Fibroblast of mammary gland (primary cell): ENCODE measurements at places on chromosomes 1 and 21.
A peak's percentile ranks its signal among the peaks of the same experiment; 100 is the strongest.

- no peak for DNase-seq
Measured at GRCh38 chr1:232114985-232115384, 488.4 kb downstream of the DISC1 start.

DNA sequence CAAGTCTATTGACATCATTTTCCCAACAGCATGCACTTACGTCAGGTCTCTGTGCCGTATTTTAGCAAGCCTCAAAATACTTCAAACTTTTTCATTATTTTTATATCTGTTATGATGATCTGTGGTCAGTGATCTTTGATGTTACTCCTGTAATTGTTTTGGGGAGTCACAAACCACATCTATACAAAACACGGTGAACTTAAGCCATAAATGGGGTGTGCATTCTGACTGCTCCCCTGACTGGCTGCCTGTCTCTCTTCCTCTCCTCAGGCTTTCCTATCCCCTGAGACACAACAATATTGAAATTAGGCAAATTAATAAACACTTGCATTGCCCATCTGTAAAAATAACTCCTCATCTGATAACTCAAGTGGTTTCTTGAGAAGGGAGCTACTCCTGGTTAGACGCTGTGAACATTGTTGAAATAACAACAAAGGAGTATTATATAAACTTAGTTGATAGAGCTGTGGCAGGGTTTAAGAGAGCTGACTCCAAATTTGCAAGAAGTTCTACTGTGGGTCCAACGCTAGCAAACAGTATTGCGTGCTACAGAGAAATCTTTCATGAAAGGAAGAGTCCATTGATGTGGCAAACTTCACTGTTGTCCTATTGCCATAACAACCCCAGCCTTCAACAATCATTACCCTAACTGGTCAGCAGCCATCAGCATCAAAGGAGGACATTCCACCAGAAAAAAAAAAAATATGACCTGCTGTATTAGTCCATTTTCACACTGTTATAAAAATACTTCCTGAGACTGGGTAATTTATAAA is 105.8 kb upstream of the DSCAM start:
- DNase-seq, result no peak

GRCh38 chr21:46098303-46099141 is 610 bp downstream of the COL6A2 start:
- peak; percentile 27 for DNase-seq

DNA sequence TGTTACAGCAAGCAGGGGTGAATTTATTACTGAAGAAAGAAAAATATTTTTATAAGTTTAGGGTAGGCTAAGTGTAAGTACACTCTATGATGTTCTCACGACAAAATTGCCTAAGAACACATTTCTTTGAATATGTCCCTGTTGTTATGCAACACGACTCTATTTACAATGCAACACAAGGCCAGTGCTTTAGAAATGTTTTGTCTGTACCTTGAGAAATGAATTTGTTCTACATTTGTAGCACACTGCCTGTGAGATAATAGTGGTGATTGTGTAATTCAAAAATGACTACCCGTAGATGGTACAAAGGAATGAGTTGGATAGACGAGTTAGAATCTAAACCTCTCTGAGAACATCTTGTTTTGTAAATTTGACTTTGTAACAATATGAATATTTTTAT is 63.7 kb upstream of the IGSF5 start:
- DNase-seq, result peak; percentile 49

DNA sequence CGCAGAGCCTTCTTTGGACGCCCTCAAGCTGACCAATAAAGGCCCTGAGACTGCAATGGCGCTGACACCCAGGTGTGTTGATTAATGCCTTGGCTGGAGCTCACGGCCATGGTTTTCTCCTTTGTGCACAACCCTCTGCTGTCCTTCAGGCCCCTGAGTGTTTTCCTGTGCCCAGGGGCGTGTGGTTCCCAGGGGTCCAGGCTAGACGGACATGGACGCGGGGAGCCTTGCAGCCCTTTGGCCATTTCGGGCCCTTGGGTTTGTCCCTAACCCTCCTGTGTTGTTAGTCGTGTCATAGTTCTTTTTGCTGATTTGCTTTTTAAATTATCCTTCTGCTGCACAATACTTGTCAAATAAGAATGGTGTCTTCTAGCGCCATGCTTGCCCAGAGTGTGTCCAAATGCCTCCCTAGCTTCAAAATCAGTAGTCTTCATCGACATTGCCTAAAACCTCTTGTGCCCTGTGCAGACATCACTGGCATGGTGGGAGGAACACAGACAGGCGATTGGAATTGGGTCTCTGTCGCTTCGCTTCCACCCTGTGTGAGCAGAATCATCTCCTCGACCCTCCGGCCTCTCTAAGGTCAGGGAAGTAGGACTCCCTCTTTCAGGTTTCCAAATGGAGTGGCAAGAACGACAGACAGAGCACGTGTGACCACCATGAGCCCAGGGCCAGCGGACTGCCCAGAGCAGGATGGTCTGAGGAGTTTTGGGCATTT is 1.9 kb downstream of the KRTAP10-4 start:
- DNase-seq, result no peak

- peak; percentile 45 for DNase-seq
Measured at GRCh38 chr1:23184212-23184934, 15.7 kb upstream of the LUZP1 start.

GRCh38 chr1:15420853-15421465 is 11.3 kb downstream of the EFHD2 start:
- no peak for DNase-seq

DNA sequence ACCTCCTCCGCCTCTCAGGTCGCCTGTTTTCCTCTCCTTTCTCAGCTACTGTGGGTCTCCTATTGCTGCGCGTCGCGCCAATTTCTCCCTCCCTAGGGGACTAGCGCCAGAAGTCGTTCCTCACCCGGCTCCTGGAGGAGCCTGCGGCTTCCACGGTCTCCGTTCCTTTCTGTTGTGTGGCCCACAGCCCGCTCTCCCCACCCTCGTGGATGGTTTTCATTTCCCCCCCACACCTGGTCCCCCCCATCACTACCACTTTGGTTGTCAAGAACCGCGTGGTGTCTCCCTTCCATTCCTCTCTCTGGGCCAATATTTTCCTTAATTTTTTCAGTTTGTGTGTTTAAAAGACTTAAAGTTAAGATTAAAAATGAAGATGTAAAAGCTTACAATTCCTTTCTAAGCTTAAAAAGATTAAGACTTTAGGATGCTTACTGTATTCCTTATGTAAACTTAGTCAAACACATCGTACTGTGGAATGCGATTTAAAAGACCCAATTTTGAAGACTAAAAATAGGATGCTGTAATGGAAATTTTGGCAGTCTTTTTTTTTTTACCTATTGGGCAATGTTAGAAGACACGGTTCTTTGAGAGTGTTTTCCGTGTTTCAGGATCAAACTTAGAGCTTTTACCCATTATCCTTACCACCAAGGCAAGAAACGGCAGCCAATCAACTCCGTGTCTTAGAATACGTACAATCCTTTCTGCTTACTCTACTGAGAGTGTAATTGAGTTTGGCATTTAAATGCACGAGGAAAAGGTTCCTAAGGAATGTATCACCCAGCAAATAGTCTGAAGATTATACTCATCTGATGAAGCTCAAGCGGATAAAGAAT is 773 bp downstream of the CNST start:
- peak; percentile 81 for DNase-seq

DNA sequence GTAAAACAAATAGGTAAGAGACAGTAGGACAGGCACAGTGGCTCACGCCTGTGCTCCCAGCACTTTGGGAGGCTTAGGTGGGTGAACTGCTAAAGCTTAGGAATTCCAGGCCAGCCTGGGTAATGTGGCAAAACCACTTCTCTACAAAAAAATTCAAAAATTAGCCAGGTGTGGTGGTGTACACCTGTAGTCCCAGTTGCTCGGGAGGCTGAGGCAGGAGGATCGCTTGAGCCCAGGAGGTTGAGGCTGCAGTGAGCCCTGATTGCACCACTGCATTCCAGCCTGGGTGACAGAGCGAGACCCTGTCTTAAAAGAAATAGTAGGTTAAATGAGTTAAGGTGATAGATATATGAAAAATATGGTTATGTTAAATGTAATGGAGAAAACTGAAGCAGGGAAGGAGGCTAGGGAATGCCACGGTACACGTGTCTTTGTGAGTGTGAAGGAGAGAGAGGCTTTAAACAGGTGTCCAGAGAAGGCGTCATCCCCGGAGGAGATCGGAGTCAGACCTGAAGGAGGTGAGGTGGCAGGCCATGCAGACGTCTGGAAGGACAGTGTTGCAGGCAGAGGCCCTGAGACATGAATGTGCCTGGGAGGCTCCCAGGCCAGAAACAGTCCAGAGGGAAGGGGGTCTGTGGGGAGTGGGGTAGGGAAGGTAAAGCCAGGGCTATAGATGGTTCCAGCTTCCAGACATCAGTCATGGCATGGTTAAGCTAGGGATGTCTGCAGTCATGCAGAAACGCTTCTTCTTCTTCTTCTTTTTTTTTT is 7.2 kb upstream of the RIPPLY3 start:
- DNase-seq, result no peak

DNA sequence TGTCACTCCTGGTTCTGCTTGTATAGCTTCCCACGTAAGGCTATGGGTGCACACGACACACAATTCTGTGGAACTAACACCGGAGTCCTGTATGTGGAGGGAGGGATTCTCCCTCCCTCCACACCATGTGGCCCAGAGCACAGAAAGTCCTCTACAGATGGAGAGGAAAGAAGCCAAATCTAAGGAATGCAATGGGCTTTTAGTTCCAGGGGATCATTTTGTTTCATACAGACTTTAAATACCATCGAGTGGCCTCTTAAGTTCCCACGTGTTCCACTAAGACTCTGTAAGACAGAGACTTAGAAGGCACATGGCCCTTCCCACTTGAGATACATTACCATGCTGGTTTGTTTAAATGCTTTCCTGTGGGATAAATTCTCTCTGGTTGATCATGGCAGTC is 156.0 kb downstream of the TGFB2 start:
- no peak for DNase-seq

DNA sequence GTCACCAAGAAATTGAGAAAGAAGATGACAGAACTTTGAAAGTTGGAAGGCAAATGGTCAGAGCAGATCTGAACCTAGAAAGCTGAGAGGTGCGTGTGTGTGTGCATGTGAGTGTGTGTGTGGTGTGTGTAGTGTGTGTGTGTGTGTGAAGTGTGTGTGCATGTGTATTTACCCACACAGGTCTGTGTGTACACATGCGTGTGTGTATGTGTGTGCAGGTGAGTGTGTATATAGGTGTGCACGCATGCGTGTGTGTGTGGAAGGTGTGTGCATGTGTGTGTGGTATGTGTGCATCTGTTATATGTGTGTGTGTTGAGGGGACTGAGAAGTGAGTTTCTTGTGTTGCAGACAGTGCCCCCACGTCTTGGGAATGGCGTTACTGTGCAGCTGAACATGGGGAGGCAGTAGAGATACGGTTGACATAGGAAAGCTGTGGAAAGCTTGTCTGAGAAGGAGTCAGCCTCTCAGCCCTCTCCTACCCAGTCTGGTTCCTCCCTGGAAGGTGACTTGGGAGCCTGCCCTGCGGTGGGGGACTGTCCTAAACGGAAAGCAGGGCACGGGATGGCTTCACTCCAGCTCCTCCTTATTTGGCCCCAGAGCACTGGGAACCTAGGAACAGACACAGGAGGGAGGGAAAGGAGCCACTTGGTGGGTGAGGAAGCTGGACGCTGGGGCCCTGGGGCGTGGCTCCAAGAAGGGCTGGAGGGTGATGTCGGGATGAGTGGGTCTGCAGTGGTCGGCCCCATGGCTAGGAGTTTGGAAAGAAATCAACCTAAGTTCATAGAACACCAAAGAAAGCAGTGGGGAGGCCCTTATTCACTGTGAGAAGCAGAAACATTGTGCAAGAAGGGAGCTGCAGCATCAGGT is 97.2 kb downstream of the PCBP3 start:
- DNase-seq, result peak; percentile 24

- DNase-seq, result no peak
Measured at GRCh38 chr21:38533887-38534286, 35.6 kb upstream of the ERG start.

DNA sequence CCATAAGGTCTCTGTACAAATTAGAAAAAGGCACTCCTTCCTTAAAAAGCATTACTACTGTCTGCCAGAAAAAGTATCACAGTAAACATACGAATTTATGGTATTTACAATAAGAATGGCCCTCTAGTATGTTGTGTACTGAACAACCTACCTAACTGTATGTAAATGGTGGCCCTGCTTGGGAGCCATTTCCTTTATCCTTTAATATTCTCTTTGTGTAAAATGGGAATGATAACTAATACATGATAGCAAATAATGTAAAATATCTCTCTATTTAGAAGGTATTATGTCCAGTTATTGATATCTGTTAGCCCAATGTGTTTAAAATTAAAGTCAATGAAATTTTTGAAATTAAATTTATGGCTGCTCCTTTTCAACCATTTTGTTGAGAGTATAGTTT is 5.2 kb downstream of the DR1 start:
- no peak for DNase-seq

- DNase-seq, result no peak
Measured at GRCh38 chr1:11301601-11302000, 28.6 kb downstream of the UBIAD1 start.
